ENCODE measurements at places on chromosomes 13 and 19.

- no peak for DNase-seq
- no peaks in the 10 kb centered on the region for H3K27me3 ChIP-seq
- no peaks in the 10 kb centered on the region for H3K36me3 ChIP-seq
- no peak overlapping the region for H3K4me3 ChIP-seq
- H3K4me1 ChIP-seq, result peaks cover 64% of the 10 kb centered on the region
Observed at GRCh38 chr13:40787062-40787461, 2.3 kb upstream of the SLC25A15 start.

- H3K27me3 ChIP-seq, result no peaks in the 10 kb centered on the region
- H3K27ac ChIP-seq, result no peak overlapping the region
- H3K4me3 ChIP-seq, result no peak overlapping the region
- peaks cover 8% of the 10 kb centered on the region for H3K4me1 ChIP-seq
- DNase-seq, result peak; percentile 35
Observed at GRCh38 chr19:13215572-13216380, 65.6 kb downstream of the IER2 start.

DNA sequence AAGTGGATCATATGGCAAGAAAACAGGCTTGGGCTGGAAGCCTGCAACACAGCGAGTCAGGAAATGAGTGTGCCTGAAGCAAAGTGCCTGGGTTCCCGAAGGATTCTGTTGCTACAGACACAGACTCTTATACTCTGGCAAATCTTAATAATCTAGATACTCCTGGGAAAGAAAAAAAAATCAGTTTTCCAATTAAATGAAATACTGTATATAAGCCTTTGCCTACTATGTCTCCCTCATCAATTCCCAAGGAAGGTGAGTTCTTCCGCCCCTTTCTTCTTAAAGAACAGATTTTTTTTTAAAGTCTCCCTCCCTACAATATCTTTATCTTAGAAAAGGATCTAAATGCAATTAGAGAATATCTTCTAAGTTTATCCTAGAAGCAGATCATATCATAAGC lies 10.3 kb downstream of the ZFP82 start:
- H3K4me3 ChIP-seq, result no peak overlapping the region
- H3K27me3 ChIP-seq, result no peaks in the 10 kb centered on the region
- DNase-seq, result no peak
- peaks cover 16% of the 10 kb centered on the region for H3K36me3 ChIP-seq
- H3K4me1 ChIP-seq, result no peaks in the 10 kb centered on the region
- no peak overlapping the region for H3K27ac ChIP-seq

DNA sequence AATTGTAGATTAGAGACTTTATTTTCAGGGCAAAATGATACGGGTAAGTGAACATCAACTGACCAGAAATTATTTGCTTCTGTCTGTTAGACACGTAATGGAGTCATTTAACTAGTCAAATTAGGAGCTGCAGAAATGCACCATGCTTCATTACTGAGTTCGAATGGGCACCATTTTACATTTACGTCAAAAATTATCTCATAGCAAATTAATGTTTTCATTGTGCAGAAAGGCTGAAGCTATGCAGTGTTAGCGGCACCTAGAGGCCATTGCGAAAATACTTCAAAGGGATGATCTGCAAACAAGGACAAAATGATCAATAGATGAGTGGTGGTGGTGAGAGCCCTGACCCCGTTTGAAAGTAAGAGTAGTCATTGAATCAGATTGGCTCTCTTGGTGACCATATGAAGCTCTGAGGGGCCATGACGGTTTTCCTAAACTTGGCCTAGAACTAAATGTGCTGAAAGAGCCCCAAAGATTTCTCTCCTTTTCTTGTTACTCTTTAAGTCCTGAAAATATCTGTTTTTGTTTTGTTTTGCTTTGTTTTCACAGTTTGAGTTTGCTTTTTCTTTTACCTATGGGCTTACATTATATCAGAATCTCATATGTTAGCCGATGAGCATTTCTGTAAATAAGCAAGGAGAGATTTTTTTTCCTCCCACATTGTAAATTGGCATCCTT lies 277.9 kb downstream of the ZNF536 start:
- peak; percentile 57 for DNase-seq
- H3K27ac ChIP-seq, result no peak overlapping the region
- H3K4me1 ChIP-seq, result no peaks in the 10 kb centered on the region
- peaks cover 28% of the 10 kb centered on the region for H3K27me3 ChIP-seq
- H3K36me3 ChIP-seq, result no peaks in the 10 kb centered on the region

DNA sequence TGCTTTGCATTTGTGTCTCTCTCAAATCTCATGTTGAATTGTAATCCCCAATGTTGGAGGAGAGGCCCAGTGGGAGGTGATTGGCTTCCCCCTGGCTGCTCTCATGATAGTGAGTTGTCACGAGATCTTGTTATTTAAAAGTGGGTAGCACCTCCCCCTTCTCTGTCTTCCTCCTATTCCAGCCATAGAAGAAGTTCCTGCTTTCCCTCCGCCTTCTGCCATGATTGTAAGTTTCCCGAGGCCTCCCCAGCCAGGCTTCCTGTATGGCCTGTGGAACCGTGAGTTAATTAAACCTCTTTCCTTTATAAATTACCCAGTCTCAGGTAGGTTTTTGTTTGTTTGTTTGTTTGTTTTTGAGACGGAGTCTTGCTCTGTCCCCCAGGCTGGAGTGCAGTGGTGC lies 3.8 kb downstream of the LILRA4 start:
- H3K27me3 ChIP-seq, result peaks cover 40% of the 10 kb centered on the region
- no peaks in the 10 kb centered on the region for H3K36me3 ChIP-seq
- H3K4me3 ChIP-seq, result no peak overlapping the region
- no peak overlapping the region for H3K27ac ChIP-seq
- H3K4me1 ChIP-seq, result no peaks in the 10 kb centered on the region
- no peak for DNase-seq

- H3K27ac ChIP-seq, result no peak overlapping the region
- H3K36me3 ChIP-seq, result peaks cover 40% of the 10 kb centered on the region
- H3K27me3 ChIP-seq, result no peaks in the 10 kb centered on the region
- H3K4me1 ChIP-seq, result no peaks in the 10 kb centered on the region
- no peak overlapping the region for H3K4me3 ChIP-seq
Observed at GRCh38 chr19:17048885-17049453, 22.4 kb upstream of the CPAMD8 start.

GRCh38 chr13:54004026-54004699 lies 975.5 kb downstream of the OLFM4 start:
- H3K27me3 ChIP-seq, result no peaks in the 10 kb centered on the region
- H3K36me3 ChIP-seq, result no peaks in the 10 kb centered on the region
- no peaks in the 10 kb centered on the region for H3K4me1 ChIP-seq
- no peak for DNase-seq
- no peak overlapping the region for H3K4me3 ChIP-seq

Data from HepG2 (cell line).